ENCODE measurements at places on chromosomes 4 and X.
A peak's percentile ranks its signal among the peaks of the same experiment; 100 is the strongest.

GRCh38 chrX:100208076-100208475 is 202.0 kb downstream of the PCDH19 start:
- DNase-seq = no peak

GRCh38 chrX:147646949-147647723 is 264.6 kb upstream of the FMR1 start:
- DNase-seq = no peak

DNA sequence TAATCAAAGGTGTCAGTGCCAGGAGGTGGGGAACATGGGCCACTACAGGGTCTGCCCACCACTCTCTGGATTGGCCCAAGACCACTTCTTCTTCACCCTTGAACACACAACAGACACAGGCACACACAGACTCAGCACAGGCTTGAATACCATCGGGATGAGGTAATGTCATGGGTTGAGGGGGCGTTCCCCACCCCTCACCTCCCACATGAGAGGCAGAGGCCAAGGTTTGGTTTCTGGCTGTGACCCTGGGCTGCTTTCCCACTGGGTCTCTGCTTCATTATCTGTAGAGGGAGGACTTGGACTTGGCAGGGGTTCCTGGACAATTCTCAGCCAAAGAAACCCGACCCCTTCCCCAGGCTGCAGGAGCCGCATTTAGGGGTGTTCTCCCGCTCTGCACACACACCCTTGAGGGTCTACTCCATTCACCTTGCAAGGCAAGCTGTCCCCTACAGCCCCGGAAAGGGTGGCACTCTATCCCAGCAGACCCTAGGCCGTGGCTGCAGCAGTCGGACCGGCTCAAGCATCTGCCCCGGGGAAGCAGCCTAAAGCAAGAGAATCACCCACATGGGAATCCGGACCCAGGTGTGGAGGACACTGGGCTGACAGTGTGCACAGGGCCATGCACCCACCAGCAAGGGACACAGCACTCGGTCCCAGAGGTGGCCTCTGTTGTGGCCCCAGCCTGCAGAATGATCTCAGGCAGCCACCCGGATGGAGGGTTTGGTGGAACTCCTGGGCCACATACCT is 62.4 kb downstream of the TRMT44 start:
- DNase-seq = no peak

GRCh38 chr4:10054571-10055041 is 33.3 kb upstream of the SLC2A9 start:
- no peak for DNase-seq

GRCh38 chrX:39718981-39719380 is 378.8 kb downstream of the BCOR start:
- DNase-seq = no peak

GRCh38 chr4:1231637-1232360 is 17.1 kb downstream of the CTBP1 start:
- DNase-seq = no peak

DNA sequence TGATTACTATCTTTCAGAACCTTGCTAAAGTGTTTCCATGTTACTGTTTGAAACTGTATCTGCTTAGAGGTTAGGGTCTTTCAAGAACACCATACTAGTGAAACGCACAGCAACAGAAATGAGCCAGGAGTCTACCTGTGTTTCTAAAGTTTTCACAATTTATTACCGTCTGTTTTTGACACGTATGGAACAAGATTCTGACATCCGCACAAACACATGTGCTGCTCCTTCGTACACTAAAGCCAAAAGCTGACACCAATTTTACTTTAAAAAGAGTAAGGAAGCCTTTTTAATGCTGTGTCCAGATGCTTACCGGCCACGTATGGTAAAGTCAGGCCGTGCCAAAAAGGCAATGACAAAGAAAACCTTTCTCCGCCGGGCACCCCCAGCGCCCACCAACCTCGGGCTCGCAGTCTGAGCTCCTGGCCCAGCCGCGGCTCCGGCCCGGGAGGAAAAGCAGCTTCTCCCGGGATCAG is 532 bp downstream of the RPS4X start:
- DNase-seq = no peak

DNA sequence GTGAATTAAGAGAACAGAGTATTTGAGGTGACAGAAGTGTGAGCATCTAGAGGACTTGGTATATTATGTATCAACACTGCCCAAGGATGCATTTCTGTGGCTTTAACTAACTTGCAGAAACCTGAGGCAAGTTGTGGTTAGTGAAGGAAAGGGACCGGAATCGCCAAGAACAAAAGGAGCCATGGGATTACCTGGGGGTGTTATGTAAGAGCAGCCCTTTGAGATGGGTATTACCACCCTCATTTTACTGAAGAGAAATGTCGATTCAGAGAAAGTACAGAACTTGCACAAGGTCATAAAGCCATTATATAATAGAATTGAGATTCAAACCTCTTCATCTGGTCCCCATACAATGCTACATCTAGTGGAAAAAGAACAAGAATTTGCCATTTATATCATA is 14.3 kb downstream of the TENM3 start:
- no peak for DNase-seq

- DNase-seq = no peak
Observed at GRCh38 chrX:12400218-12400617, 261.9 kb downstream of the FRMPD4 start.

GRCh38 chr4:6372649-6373525 is 99.5 kb downstream of the PPP2R2C start:
- peak; percentile 55 for DNase-seq

DNA sequence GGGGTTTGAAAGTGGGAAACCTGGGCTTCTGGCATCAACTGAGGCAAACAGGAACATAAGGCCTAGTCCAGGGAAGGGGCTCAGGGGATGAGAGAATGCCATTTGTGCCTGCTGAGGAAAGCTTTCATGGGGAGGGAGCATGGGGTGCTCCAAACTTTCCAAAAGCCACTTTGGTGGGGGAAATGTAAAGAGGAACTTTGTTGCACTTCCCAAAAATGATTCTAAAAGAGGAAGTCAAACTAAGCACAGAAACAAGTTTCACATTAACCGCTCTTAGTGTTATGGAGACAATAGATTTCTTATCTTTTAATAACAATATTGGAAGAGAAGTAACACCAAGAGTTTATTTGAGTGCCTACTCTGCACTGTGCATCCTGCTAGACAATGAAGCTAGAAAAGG is 32.3 kb downstream of the GAB3 start:
- no peak for DNase-seq

DNA sequence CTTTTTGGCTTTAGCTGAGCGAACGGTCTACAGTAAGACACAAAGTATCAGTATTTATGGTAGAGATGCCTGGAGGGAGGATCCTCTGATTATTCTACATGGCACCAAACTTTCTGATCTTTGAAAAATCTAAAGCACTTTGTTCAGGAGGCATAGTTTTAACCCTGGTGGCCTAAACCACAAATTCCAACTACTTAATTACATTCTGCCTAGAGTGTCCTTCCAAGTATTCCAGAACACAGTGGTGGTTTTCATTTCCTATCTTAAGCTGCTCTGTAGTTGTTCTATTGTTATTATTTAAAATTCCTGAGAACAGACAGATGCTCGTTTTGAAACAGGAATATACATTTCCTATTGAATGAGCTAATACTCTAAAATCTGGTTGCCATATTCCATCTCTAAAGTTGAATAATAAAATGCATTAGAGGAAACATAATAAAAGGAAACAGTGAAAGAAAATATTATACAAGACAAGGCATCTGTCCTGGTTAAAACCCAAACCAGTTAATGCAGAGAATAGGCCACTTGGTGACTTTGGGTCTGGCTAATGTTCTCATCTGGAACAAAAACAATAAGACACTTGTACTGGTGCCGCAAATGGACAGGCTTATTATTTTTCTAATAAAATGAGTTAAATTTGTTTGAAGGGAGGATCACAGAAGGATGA is 657.4 kb downstream of the SPRY1 start:
- no peak for DNase-seq

DNA sequence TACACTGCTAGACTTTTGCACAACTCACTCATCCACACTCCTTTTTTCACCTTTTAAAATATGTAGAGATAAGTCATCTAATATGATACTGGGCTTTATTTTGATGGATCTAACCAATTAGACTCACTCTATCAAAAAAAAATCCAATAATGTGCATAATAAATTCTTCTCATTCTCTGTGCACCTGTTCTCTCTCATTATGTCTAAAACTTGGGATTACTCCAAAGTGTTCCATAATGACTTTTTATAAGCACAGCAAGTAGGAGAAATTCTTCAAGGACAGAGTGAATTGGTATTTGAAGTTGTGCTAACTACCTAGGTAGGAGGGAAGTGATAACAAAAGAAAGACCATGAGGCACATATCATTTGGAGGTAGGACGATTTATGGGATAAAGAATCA is 1438.8 kb downstream of the PCDH7 start:
- no peak for DNase-seq

GRCh38 chrX:48025561-48025960 is 18.8 kb downstream of the SPACA5 start:
- DNase-seq = peak; percentile 81

DNA sequence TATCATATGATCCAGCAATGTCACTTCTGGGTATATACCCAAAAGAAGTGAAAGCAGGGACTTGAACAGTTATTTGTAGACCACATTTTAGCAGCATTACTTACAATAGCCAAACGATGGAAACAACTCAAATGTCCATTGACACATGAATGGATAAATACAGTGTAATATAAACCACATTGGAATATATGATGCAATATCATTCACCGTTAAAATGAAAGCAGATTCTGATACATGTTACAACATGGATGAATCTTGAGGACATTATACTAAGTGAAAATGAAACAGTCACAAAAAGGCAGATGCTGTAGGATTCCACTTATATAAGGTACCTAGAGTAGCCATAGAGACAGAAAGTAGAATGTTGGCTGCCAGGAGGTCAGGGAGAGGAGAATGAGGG is 130.5 kb upstream of the SMAD1 start:
- no peak for DNase-seq

GRCh38 chr4:39763714-39764572 is 66.0 kb downstream of the UBE2K start:
- no peak for DNase-seq

GRCh38 chrX:55981603-55982002 is 250.6 kb upstream of the KLF8 start:
- no peak for DNase-seq

GRCh38 chrX:20374900-20375438 is 108.3 kb upstream of the RPS6KA3 start:
- DNase-seq = no peak

GRCh38 chr4:8912506-8912905 is 40.9 kb upstream of the HMX1 start:
- no peak for DNase-seq

DNA sequence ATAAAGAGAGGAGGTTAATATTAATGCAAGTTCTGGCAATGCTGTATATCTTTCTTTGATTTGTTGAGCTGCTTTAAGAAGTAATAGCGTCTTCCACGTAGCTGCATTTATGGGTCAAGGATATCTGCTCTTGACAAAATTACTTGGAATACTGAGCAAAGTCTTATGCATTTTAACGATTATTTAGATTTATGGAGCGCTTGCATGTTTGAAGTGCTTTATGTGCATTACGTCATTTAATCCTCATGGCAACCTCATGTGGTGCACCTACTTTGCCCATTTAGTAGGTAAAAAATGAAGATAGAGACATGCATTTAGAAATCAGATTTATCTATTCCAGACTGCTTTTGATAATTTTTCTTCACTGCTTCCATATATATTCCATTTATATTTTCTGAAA is 46.0 kb downstream of the DTHD1 start:
- DNase-seq = no peak

- no peak for DNase-seq
Observed at GRCh38 chrX:41670112-41670511, 18.7 kb upstream of the GPR34 start.

DNA sequence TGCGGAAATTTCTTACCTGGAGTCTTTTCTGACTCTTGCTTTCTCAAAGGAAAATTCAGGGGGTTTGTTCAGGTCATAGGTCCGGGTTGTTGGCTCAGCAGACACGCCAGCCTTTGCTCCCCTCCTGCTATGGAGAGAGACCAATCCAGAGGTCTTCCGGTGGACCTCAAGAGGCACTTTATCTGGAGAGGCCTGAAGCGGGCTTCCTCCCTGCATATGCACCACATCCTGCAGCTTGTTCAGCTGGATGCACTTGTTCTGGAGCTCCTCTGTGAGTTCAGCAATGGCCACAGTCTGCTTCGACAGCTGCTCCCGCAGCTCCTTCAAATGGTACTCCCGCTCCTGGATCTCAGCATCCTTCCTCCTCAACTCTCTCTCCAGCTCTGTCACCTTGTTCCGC is 10.5 kb downstream of the PRKG2 start:
- DNase-seq = no peak

DNA sequence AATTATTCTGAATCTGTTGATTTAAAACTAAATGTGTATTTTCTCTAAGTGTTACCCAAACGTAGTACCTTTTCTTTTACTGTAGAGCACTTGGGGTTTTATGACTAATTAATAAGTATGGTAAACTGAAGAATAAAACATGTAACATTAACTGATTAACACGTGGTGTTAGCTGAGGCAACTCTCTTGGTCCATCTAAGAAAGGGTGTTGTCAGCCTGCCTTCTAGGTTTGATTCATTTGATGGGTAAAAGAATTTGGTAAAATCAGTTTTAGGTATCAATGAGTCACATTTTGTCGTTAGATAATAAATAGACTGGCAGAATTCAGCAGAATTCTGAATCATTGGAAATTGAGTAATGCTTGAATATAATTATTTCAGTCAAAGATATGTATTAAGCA is 99.7 kb downstream of the AFF1 start:
- DNase-seq = no peak

GRCh38 chrX:11244636-11245035 is 48.6 kb upstream of the AMELX start:
- no peak for DNase-seq

DNA sequence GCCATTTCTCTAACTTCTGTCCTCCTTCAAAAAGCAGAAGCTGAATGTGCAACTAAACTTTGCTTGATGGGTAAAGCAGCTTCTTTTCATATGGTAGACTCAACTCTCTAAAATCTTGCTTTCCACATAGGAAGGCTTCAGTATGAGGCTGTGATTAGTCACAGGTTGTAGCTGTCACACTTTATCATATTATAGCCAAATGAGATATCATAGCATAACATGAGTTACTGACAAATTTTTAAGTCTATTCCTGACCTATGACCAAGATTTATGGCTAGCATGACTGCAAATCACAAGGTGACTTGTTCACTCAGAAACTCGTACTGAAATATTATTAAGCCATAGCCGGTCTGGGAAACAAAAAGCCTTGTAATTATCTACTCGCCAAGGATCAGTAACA is 998.6 kb downstream of the RPA4 start:
- no peak for DNase-seq

- DNase-seq = no peak
Observed at GRCh38 chr4:109915385-109916026, 2.8 kb downstream of the EGF start.

DNA sequence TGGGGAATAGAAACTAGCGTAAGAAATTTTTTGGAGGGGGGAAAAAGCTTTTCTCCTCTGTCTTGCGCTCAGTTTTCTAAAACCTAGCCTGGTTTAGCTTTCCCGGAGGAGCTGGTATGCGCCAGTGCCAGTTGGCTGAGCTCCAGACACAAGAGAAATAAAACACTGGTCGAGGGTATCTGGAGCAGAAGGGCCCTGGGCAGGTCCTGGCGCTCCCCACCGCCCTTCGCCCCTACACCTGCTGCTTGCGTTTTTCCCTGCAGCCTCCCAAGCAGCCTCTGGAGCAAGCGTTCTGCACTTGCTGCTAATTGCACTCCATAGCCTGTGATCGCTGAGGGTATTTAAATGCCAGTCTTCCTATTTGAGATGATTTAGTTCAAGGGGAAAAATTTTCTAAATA is 816 bp downstream of the EREG start:
- DNase-seq = no peak

Data from G401 (cell line).